ENCODE measurements at places on chromosomes 6 and 20.

- no peak for DNase-seq
Measured at GRCh38 chr20:44959082-44959637, 1.0 kb downstream of the TOMM34 start.

GRCh38 chr6:135004399-135004798, 50.2 kb downstream of the HBS1L start:
- DNase-seq, result no peak

DNA sequence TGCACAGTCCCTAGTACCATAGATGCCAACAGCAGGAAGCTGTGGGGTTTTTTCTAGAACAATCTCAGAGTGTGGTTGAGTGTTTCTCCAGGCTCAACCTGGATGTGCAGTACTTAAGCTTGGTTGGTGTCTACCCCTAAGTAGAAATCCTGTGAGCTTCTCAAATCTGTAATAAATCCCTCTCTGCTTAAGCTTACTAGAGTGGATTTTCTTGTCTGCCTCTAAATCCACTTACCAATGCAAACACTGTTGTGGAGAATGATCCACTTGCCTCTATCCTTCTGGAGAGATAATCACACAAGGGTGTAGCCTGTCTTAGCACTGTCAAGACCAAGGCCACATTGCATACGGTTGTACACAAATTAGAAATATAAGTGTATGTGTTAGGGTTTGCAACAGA, 43.3 kb upstream of the CLIC5 start:
- DNase-seq, result no peak

DNA sequence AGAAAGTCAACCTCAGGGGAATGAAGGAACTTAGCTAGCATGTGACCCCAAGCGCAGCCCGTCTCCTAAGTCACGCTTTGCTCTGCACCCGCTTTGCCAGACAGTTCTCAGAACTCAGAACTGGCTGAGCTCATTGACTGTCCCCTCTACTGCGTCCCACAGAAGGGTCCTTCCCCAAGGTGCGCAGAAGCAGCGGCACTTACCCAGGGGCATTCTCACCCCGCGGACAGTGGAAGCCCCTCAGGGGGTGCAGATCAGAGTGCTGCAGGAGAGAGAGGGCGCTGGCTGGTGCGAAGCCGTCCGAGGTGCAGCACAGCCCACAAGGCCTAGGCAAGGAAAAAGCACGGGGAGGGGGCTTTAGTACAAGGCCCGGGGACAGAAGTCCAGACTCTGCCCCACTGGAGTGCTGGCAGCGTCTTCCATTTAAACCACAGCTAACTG, 807 bp downstream of the SNHG17 start:
- no peak for DNase-seq

DNA sequence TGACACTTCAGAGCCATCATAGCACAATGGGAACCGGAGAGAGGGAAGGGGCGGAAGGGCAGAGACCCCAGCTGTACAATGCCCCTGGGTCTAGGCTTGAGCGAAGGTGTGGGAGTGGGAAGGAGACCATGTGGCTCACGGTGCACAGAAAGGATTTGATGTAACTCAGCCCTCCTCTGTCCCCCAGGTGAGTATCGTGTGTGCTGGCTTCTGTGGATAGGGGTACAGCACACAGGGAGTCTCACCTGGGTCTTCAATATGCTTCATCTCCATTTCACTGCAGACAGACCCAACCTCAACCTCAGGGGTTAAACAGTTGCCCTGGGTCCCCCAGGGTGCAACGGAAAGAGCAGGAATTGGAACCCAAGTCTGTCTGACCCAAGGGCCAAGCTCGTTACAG, 122.2 kb downstream of the CDH26 start:
- no peak for DNase-seq

GRCh38 chr6:46926481-46926880, 4.7 kb upstream of the ADGRF5 start:
- DNase-seq, result no peak

- no peak for DNase-seq
Measured at GRCh38 chr6:142676027-142676443, 268.9 kb downstream of the HIVEP2 start.

GRCh38 chr6:16404456-16404855, 166.1 kb downstream of the GMPR start:
- DNase-seq, result no peak

Measured in AG09319 (cell line).